Activated T-cell treated with anti-CD3 and anti-CD28 coated beads for 48 hours (primary cell): ENCODE measurements at places on chromosomes 7 and 10.

- DNase-seq, result no peak
These were observed 174.4 kb downstream of the ARID5B start for GRCh38 chr10:62075912-62076311.

DNA sequence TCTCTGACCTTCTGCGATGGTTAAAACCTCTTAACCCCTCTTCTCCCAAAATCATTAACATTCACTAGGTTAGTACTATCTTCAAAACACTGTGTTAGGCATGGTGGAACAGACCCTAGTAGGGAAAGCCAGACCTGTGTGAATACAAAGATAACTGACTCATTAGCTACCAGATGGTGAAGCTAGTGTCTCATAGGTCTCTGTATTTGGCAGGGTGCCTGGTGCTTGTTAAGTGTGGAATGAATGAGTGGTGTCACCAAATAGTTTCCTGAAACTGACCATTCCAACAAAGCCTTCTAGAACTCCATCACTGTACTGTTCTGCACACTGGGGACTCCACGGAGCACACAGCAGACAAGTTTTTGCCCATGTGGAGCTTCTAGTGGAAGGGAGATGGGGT lies 27.7 kb upstream of the TM9SF3 start:
- no peak for DNase-seq

GRCh38 chr7:73515178-73515577 lies 6.9 kb downstream of the BAZ1B start:
- DNase-seq, result no peak

GRCh38 chr10:87878664-87879459 lies 15.4 kb downstream of the PTEN start:
- no peak for DNase-seq

DNA sequence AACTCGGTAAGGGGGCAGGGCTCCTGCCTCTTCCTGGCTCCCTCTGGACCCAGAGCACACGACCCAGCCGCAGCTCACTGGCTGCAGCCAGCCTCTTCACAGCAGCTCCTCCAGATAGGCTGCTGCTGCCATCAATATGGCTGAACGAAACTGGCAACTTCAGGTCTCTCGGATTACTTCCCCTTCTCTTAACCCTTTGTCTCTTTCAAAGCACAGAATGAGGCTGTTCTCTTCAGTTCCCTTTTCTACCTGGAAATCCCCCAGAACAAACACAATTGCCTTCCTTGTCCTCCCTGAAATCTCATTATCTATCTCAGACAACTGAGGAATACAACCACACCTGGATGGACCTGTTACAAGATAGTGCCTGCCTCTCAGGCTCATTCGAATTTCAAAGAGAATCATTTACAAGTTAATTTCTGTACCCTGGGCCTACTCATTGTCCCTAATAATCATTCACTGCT lies 193.4 kb upstream of the MBL2 start:
- DNase-seq, result no peak

DNA sequence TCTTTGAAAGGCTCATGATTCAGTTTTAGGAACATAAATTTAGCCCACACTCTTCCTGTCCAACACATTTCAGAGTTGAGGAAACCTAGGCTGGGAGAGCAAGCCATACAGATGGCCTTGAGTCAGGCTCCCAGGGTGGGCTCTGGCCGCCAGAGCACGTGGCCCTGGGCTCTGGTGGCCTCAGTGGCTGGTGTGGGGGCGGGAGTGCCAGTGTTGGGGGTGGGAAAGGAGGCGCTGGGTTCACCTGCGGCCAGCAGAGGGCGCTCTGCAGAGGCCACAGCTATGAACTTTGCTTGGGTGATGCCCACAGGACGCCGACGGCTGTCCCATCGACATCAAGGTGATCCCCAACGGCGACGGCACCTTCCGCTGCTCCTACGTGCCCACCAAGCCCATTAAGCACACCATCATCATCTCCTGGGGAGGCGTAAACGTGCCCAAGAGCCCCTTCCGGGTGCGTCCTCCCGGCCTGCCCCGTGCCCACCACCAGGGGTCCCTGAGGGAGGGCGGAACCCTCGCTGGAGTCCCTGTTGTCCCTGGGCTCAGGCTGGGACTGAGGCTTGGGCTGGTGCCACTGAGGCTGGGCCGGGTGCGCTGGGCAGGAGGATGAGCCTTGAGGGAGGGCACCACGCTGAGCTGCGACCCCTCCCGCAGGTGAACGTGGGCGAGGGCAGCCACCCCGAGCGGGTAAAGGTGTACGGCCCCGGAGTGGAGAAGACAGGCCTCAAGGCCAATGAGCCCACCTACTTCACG lies 11.9 kb downstream of the FLNC start:
- peak; percentile 63 for DNase-seq

GRCh38 chr7:37942934-37943610 lies 22.6 kb downstream of the EPDR1 start:
- no peak for DNase-seq
